ENCODE measurements at places on chromosomes 7 and 10. TPM values are rescaled to one million over a fixed set of nuclear protein-coding genes. Genes with fewer than 3 reads are reported as not detected.

STEAP1B gene
- 1.3 TPM for total RNA-seq

DNA sequence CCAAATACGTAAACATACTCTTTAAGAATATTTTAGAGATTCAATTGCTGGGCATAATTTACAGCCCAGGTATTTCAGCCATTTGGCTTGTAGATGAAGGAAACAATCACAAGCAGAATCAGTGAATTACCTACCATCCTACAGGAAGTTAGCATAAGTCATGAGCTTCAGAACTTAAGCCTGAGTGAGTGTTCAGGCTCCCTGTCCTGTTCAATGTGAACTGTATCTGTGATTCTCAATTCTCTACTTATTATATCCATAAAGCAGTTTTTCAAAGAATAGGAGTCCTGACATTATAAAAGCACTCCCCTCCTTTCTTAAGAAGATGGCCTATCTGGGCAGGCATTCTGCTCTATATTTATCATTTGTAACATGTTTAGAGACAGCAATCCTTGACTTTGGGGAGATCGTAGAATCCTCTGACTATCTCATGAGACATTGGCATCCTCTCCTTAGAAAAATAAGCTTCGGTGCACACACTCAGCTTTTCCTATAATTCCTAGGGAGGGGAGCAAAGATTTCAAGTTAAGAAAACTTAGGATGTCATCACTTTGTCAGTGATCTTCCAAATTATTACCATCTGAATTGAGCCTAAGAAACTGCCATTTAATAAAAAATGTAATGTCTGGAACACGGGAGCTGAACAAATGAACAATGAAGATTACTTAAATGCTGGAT is 645.2 kb upstream of the IGFBP3 start:
- no peak for DNase-seq

DNA sequence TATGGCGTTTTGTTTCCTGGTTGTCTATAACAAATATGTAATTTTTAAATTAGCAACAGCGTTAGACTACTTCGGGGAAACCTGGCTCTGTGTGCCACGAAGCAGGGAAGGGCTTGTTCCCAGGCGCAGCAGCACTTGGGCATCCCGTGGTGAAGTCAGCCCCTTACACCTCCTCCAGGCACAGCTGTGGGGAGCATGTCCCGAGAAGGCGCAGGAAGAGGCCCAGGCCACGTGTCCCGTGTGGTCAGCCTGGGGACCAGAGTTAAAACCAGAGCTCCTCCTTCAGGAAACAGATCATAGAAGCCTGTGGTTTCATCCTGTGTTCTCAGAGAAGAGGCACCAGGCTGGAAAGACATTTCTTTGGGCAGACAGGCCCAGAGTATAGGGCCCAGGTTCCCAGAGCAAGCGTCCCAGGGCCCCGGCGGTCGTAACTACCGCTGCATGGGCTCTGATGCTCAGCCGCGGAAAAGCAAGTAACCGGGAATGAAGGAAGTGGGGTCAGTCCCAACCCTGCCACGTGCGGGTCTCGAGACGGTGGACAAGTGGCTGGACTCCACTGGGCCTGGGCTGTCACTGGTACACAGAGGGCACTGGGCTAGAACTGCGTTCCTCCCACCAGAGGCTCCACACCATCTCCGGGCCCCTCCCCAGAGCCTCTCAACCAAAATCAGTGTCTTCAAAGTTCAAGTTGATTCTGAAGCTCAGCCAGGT is 7.1 kb downstream of the NUDT1 start:
- DNase-seq, result no peak

DNA sequence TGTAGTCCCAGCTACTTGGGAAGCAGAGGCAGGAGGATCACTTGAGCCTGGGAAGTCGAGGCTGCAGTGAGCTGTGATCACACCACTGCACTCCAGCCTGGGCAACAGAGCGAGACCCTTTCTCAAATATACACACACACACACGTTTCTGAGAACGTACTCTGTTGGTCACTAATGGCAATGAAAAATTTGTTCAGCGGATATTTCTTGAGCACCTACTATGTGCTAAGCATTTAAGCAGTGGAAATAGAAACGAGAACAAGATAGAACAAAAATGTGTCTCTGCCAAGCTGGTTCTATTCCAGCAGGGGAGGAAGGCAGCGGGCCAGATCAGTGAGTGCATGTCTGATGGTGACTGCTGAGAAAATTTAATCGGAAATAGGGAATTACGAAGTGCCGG is 8.7 kb downstream of the ARPC1B start:
- DNase-seq, result no peak

- DNase-seq, result no peak
Measured at GRCh38 chr7:94761451-94761850, 105.5 kb upstream of the SGCE start.

GRCh38 chr10:24453404-24453830 is 244.5 kb downstream of the KIAA1217 start:
- DNase-seq, result no peak

DNA sequence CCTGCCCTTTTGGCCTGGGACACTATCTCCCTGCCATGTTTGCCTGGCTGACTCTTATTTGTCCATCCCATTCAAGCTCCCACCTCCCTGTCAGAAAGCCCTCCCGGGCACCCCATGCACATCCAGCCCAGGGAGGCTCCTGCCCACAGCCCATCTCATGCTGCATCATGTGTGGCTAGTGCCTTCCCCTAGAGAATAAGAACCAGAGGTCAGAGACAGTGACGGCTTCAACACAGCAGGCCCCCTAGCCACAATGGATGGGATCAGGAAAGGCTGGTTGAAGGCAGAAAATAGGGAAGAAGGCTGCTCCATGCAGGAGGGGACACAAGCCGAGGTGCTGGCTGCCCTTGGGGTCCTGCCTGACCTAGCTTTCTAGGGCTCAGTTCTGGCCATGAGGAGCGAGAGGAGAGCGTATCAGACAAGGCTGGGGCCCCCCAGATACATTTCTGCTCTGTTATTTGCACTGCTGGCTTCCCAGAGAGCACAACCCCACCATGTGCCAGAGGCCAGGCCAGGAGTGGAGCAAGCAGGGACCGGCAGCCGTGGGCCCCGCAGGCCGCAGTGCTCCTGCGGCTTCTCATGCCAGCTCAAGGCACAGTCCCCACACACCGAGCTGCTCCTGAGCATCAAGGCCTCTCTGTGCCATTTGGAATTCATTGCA is 161.1 kb upstream of the ZMIZ1 start:
- DNase-seq, result no peak

PI4K2A gene
- total RNA-seq, result 33.9 TPM

All from omental fat pad (tissue), 4 donors.